Activated T-helper 9 cell treated with anti-CD3 and anti-CD28 coated beads, Interleukin-2, amount 50 U/mL, for 16 hours (primary cell): ENCODE measurements at places on chromosomes 1 and 21.

DNA sequence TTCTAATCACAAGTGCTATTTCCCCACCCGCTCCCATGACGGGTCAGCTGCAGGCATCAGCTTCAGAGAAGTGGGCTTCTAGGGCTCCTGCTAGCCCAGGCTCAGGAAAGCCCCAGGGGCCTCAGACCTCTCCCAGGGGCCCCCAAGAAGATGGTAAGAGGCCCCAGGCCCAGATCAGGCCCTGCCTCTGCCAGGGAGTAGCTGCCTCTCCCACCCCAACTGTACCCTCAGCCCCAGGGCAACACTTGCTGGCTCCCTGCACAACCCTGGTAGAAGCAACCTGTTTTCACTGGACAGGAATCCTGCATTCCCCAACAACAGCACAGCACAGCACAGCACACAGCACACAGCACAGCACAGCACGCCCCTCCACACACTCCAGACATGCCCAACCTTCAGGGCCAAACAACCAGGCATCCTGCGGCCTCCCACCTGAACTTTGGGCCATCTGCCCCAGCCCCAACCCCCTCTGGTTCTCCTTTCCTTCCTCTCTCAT, 6.5 kb downstream of the BLACAT1 start:
- DNase-seq, result no peak

DNA sequence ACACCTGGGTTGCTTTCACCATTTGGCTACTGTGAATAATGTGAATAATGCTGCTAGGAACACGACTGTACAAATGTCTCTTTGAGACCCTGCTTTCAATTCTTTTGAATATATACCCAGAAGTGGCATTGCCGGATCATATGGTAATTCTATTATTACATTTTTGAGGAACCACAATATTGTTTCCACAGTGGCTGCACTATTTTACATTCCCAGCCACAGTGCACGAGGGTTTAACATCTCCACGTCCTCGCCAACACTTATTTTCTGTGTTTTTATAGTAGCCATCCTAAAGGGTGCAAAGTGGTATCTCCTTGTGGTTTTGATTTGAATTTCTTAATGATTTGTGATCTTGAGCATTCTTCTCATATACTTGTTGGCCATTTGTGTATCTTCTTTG, 15.7 kb downstream of the FHAD1 start:
- DNase-seq, result no peak

GRCh38 chr1:145977486-145978470, 13.3 kb downstream of the POLR3GL start:
- DNase-seq, result peak; percentile 54

DNA sequence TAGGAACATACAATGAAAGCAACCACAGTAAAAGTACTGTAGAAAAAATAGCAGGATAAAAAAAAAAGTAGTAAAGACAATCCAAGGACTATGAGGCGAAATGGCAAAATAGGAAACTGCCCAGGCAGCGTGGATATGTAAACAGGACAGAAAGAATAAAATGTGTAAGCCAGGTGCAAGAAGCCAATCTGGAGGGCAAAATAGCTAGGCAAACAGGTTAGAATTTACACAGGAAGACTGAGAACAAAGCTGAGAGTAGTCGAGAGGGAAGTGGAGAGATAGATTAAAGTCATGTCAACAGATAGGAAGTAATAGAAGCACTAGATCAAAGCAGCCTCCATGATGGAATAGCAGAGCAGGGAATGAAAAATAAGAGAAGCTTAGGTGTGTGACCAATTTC, 124.2 kb upstream of the B3GALT2 start:
- no peak for DNase-seq

- DNase-seq, result no peak
These were observed 283.3 kb downstream of the RRAGC start for GRCh38 chr1:38576241-38576640.

DNA sequence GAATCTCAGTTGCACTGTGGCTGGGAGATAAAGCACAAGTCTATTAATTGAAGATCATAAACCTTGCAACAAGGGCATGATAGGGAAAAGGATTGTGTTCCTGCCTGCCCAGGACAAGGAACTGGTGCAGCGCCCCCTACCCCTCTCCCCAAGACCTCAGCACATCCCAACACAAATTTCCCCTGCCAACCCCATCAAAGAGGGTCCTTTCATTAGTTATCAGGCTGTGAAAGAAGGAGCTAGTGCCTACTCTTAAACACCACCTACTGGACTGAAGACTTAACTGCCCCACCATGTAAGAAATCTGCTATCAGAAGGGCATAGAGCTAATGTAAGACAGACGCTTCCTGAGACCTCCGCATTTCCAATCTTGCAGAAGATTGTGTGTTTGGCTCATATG, 372.6 kb downstream of the AGBL4 start:
- no peak for DNase-seq

GRCh38 chr1:237591353-237591752, 299.4 kb downstream of the ZP4 start:
- DNase-seq, result no peak

DNA sequence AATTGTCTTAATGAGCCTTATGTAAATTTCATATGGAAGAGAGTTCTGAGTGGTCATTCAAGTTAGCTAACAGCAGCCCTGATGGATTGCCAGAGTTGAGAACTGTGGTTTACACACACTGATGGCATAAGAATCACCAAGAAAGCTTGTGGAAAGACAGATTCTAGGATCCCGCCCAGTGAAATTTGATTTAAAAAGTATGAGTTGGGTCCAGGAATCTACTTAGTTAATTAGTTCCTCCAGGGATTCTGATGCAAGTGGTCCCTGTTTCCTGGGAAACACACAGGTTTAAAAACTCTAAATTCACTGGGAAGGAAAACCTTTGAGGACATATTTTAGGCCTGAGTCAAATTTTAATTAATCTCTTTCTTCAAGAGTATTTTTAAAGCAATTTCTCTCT, 144.3 kb downstream of the NTPCR start:
- DNase-seq, result no peak

- DNase-seq, result no peak
These were observed at the start of gene TP73 for GRCh38 chr1:3651930-3652547. Gene TP73 (plus strand): TSS chr1:3652516. CDS start chr1:3682366, 29,850 bp downstream.

GRCh38 chr21:45269861-45270260, 17.8 kb downstream of the POFUT2 start:
- DNase-seq, result no peak

DNA sequence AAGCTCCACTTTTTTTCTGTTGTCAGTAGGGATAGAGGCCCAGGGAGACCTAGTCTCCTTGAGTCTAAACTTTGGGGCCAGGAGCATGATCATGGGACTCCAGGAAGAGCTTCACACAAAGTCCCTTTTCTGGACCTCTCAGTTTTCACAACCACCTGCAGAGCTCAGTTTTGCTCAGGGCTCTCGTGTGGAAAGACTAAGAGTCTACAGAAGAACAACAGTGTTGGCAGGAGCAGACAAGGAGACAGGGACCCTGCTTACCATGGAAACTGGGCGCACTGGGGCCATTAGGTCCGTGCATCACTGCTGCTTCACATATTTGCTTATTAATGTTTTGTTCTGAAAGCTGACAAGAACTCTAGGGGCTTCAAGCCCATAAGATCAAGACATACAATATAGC, 63.9 kb upstream of the HSD17B7 start:
- no peak for DNase-seq

DNA sequence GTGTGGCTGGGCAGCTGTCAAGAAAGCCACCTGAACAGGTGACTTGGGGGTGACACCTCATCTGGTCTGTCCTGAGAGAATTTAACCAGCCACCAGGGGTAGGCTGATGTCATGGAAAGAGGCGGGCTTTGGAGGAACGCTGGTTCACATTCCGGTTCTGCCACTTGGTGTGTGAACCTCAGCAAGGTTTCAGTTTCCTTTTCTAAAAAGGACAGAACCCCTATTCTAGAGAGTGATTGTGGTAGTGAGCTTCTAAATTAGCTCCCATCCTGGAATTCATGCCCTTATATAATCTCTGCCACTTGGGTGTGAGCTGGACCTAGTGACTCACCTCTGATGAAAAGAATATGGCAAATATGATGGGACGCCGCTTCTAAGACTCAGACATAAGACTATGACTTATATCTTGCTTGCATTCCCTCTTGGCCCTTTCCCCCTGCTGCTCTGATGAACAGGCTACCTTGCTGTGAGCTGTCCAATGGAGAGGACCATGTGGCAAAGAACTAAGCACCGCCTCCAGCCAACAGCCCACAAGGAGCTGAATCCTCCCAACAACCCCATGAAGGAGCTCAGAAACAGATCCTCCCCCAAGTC, 332.1 kb downstream of the RRAGC start:
- peak; percentile 24 for DNase-seq

DNA sequence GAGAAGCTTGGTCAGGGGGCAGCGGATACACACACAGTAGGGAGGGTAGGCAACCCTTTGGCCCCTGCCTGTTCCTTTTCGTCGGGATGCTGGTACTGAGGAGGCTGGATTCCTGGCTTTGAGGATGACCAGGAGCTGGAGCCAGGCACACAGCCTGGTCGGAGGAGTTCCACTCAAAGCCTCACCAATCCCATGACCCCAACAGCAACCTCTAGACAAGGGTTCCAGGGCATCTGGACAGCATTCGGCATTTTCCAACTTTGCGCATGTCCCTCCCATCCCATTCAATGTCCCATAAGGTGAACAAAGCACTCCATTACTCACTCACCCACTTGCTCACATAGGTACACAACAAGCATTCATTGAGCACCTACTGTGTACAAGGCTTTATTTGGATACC, 42.6 kb upstream of the HMGB4 start:
- no peak for DNase-seq

DNA sequence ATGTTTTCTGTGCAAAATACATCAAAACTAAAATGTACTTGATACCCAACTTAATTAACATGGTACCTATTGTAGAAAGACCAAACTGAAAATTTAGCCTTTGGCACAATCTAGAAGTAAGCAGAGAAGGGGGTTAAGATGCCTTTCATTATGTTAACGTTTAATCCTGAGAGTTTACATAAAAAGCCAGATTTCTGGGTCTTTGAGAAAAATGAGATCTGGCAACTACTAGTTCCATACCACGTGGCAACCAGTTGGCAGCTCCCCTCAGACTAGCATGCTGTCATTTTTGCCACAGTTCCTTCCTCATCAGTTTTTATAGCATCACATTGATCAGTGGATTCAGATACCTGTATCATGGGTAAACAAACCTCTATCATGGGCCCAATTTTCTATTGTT, 1.5 kb downstream of the RO60 start:
- no peak for DNase-seq

- DNase-seq, result no peak
These were observed 27.1 kb upstream of the RERE start for GRCh38 chr1:8844501-8845006.

- no peak for DNase-seq
These were observed 40.4 kb upstream of the TMEM61 start for GRCh38 chr1:54940042-54940441.

GRCh38 chr1:212982430-212983152, 32.2 kb downstream of the VASH2 start:
- DNase-seq, result no peak
